ENCODE measurements at places on chromosomes 12 and 14. TPM values are rescaled to one million over a fixed set of nuclear protein-coding genes. Genes with fewer than 3 reads are reported as not detected.

DNA sequence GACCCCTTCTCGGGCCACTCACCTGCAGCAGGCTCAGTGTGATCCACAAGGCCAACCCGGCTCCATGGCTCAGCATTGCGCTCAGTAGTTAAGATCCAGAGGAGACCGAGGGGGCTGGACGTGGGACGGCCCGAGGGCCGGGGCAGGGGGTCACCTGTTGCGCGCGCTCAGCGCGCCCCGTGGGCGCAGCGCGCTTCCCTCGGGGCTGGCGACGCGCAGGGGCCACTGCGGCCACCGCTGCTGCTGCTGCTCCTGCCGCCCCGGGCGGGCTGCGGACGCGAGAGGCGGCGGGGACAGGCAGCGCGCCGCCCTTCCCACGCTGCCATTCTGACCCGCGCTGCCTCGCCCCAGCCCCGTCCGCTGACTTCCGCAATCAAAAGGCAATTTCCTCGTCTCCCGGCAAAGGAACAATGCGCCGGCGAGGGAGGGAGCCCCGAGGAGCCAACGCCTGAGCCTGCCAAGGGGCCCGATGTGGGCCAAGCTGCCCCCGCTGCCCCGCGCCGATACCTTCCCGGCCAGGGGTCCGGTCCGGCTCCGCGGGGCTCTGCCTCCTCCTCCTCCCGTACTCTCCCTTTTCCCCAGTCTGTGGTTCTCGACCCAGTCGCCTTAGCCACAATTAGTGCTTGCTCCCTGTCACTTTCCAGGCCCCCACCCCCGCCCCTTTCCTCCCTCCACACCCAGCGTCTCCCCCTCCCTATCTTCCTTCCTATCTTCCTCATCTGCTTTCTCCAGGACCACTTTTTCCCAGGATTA is 27.3 kb downstream of the PTPRB start:
- peak; percentile 81 for DNase-seq

- DNase-seq = no peak
These were observed 1.6 kb downstream of the ATP6V1D start for GRCh38 chr14:67357969-67358354.

- DNase-seq = peak; percentile 63
These were observed 24.7 kb downstream of the TTC7B start for GRCh38 chr14:90791486-90791885.

DNA sequence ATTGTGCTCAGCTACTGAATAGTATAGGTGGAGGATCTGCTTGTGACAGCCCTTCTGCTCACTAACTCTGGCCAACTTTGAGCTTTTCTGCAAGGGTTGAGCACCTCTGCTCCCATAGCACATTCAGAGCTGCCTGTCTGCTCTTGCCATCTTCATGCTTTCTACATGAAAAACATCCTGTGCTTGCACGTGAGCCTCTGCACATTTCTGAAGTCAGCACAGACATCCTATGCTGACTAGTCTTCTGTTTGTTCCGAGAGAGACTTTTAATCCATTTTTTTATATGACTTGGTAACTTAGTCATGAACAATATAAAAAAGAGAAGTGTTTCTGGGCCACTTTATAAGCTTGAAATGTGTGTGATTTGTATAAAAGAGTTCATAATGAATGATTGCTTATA is 969.3 kb downstream of the TMTC2 start:
- DNase-seq = no peak

GRCh38 chr12:66077542-66077941 is 53.0 kb downstream of the LLPH start:
- DNase-seq = no peak

DNA sequence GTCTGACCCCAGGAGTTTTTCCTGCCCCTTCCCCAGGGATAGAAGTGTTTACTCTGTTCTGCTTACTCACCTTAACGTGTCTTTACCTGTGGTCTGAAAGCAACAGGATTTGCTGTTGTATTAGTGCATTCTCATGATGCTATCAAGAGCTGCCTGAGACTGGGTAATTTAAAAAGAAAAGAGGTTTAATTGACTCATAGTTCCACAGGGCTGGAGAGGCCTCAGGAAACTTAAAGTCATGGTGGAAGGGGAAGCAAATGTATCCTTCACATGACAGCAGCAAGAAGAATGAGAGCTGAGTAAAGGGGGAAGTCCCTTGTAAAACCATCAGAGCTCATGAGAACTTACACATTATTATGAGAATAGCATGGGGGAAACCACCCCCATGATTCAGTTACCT is 240.4 kb downstream of the SNAPC1 start:
- DNase-seq = no peak

GRCh38 chr14:90281756-90282155 is 25.4 kb downstream of the PSMC1 start:
- no peak for DNase-seq

GRCh38 chr14:100263141-100263540 is 24.2 kb downstream of the YY1 start:
- no peak for DNase-seq

GRCh38 chr14:59435987-59436386 is 29.2 kb downstream of the GPR135 start:
- no peak for DNase-seq

DNA sequence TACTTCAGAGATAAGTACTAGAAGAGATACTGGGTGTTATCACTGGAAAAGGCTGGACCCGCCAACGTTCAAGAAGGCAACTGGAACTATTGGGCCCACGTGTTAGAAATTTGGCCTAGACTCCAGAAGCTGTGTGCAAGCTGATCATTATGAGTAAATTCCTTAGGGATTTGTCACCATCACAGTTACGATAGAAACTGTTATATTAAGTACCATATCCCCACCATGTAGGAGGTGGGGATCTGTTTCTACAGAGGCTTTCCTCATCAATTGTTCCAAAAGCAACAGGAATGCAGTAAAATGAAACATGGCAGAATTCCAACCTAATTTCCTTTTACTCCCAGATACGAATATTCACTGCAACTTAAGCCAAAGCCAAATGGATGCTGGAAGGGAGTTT is 170.7 kb downstream of the NOVA1 start:
- DNase-seq = no peak

GRCh38 chr14:81561084-81561775 is 27.6 kb upstream of the SEL1L start:
- no peak for DNase-seq

- peak; percentile 7 for DNase-seq
These were observed 10.5 kb upstream of the ZDHHC22 start for GRCh38 chr14:77151918-77152588.

GRCh38 chr12:105341010-105341409 is 10.5 kb downstream of the C12orf75 start:
- DNase-seq = no peak

DNA sequence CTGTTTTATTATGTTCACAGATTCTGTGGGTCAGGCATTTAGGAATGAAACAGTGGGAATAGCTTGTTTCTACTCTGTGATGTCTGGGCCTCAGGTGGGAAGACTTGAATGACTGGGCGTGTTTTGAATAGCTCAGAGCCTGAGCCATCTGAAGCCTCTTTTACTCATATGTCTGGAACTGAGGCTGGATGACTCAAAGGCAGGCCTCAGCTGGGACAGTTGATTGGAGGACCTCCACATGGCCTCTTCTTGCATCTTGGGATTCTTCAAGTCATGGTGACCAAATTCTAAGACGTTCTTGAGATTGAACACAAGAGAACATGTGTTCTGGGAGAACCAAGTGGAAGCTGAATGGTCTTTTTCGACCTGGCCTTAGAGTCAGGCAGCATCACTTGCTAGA is 45.8 kb upstream of the TBX3 start:
- no peak for DNase-seq

ESPL1 gene
- 1.9 TPM for polyA plus RNA-seq

NRXN3 gene
- polyA plus RNA-seq = 0.21 TPM

OTUB2 gene
- 0.07 TPM for polyA plus RNA-seq

UNC119B gene
- polyA plus RNA-seq = 5.5 TPM

FZD10 gene
- not detected for polyA plus RNA-seq
